ENCODE measurements at places on chromosomes 13 and 19.

- no peak for DNase-seq
Observed at GRCh38 chr13:112622375-112622774, 34.4 kb upstream of the TUBGCP3 start.

GRCh38 chr19:17686592-17687024, 1.5 kb downstream of the UNC13A start:
- DNase-seq: no peak

DNA sequence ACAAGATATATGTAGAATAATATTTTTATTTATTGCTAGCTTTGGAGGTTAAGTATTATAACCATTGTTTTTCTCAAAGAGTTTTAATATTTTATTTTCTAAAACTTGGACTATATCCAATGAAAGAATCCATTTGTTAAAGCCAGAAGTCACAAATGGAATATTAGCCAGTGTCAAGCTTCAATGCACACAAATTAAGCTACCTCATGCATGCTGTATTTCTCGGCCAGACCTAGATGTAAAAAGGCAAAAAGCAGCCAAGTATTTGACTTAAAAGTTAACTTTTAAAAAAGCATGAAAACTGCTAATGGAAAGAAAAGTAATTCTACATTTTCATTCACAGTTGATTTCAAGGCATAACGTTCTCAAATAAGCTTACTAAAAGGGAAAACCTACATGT, 160.0 kb upstream of the ATXN8OS start:
- no peak for DNase-seq

GRCh38 chr13:98505217-98505616, 71.7 kb downstream of the STK24 start:
- no peak for DNase-seq

GRCh38 chr19:48713041-48713863, 6.3 kb downstream of the MAMSTR start:
- DNase-seq: no peak

Measured in Panc1 (cell line).